Tibial artery (tissue), 4 donors: ENCODE measurements at places on chromosomes 3 and 15.

- DNase-seq, result no peak
These were observed 2.1 kb upstream of the RAP2B start for GRCh38 chr3:153159771-153160397.

DNA sequence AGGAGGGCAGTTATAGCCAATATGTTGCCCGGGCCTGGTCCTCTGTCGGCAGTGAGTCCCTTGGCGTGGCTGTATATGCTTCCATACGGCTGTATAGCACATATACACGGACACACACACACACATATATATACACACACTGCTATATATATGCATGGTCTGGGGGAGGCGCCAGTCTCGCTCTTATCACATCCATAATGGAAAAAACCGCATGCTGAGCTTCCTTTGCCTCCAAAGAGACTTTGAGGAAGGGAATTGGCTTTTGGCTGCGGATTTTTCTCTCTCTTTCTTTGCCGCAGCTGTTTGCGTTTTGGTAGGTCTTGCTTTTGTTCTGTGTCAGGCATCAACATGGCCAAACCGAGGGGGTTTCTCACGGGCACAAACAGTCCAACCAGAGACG lies 11.3 kb upstream of the TMEM115 start:
- DNase-seq, result no peak

GRCh38 chr3:44013967-44014366 lies 227.7 kb upstream of the TOPAZ1 start:
- no peak for DNase-seq

- no peak for DNase-seq
These were observed 492.4 kb downstream of the MCTP2 start for GRCh38 chr15:94723801-94724200.

DNA sequence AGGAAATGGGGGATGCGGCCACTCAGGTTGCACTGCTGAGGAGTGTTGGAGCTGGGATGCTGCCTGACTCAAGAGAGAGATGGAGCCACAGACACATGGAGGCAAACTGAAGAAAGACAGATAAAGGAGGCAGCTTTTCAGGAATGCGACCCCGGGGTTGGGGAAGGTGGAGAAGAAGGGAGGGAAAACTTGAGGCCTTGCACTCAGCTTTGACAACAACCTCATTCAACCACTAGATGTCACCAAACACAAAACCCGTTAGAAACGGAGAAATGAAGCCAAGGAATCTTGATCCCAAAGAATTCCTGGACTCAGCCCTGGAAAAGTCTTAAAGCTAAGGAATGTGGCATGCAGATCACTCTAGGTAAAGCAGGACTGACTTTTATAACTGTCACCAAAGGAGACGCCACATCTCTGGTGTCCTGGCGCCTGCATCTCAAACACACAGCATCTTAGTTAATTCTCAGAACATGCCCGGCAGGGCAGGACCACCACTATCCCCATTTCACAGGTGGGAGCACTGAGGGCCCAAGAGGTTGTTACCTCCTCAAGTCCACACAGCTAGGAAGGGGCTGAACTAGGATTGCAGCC lies 59.6 kb upstream of the LMCD1 start:
- no peak for DNase-seq

GRCh38 chr15:70856884-70857561 lies 3.1 kb upstream of the LARP6 start:
- DNase-seq, result peak; percentile 89

GRCh38 chr3:197030379-197031314 lies 1.0 kb upstream of the MELTF start:
- no peak for DNase-seq

- peak; percentile 24 for DNase-seq
These were observed 2.9 kb downstream of the IGDCC3 start for GRCh38 chr15:65374821-65375401.

DNA sequence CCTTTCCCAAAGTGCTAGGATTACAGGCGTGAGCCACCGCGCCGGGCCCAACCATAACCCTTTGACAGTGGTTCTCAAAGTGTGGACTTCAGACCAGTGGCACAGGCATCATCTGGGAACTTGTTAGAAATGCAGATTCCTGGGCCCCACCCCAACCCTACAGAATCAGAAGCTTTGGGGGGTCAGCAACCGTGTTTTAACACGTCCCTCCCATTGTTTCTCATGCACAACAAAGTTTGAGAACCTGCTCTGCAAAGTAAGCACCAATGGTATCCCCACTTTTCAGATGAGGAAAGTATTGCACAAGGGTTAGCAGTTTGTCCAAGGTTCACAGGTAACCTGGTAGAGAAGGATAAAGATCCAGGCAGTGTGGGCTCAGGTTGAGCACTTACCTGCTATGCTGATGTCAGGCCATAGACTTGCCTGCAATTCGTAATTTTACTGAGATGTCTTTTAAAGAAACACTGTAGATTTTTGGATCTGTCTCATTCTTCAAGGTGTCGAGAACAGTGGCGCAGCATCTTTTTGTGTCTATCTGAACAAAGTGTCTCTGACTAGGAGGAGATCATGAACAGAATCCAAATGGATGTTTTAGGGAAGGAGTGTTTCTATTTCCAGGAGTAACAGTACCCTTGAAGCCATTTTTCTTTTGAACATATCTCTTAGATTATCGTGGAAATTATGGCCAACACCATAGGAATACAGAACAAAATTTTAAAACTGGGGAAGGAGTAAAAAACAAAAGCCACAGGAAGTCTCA lies 2.5 kb downstream of the GXYLT2 start:
- DNase-seq, result no peak

DNA sequence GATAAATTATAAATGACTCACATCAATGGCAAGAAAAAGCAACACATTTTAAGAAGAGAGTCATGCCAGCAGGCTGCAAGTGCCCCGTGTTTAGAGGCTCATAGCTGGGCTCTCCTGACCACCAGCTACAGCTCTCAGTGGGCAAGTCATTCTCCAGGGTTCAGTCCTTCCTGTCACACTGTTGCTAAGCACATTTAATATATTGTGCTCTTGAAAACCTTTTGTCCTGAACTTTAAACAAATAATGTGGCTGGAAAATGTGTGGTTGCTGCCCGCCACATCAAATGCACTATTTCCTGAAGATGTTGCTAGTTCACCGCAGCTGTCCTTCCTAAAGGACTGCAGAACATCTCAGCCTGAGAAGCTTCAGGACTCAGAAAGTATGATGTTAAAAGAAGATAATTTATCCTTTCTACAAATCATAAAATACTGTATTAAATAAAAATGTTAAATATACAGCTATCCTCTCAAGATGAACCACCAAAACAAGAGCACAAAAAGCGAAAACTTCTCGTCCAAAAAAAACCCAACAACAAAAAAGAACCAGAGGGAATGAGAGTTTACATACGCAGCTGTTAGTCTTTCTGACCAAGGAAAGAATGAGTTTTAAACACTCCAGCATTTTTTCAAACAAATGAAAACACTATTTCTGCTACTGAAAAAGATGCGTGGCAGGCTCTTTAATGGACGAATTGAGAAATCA lies 951 bp downstream of the TARS3 start:
- DNase-seq, result no peak

GRCh38 chr15:87569581-87569980 lies 687.0 kb downstream of the NTRK3 start:
- no peak for DNase-seq

- DNase-seq, result no peak
These were observed 44.8 kb downstream of the POLR2M start for GRCh38 chr15:57751177-57751800.

GRCh38 chr3:149145974-149146373 lies 16.5 kb downstream of the HPS3 start:
- DNase-seq, result no peak

GRCh38 chr15:98888820-98889479 lies 118.6 kb downstream of the PGPEP1L start:
- no peak for DNase-seq

GRCh38 chr3:56917361-56918110 lies 115.8 kb upstream of the ARHGEF3 start:
- DNase-seq, result no peak

- DNase-seq, result no peak
These were observed 87.3 kb upstream of the PRR23E start for GRCh38 chr3:127105587-127105986.

DNA sequence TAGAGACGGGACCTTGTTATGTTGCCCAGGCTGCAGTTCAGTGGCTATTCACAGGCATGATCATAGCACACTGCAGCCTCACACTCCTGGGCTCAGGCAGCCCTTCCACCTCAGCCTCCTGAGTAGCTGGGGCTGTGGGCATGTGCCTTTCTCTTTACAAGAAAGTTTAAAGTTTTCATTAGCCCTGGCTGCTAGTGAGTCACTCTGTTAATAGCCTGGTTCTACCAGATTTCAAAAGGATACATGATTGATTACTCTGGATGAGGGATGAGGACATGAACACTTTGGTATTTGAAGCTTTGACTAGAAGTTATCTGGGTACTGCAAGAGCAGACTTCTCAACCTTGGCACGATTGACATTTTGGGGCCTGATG lies 95.1 kb downstream of the DHX36 start:
- no peak for DNase-seq

DNA sequence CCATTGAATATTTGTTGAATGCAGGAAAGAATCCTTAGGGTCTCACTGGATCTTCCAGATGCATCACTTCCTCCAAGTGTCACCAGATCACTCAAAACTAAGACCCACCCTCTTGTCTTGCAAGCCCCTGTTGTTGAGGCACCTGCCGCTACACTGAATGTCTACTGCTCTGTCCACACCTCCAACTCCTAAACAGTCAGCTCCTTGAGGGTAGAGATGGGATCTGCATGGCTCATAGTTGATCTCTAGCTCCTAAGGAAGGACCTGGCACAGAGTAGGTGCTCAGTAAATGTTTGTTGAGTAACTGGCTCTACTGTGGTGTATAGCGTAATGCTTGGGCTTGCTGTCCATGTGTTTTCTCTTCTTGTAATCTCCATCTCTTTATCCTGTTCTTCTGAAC lies 8.8 kb downstream of the SLC6A20 start:
- DNase-seq, result no peak

DNA sequence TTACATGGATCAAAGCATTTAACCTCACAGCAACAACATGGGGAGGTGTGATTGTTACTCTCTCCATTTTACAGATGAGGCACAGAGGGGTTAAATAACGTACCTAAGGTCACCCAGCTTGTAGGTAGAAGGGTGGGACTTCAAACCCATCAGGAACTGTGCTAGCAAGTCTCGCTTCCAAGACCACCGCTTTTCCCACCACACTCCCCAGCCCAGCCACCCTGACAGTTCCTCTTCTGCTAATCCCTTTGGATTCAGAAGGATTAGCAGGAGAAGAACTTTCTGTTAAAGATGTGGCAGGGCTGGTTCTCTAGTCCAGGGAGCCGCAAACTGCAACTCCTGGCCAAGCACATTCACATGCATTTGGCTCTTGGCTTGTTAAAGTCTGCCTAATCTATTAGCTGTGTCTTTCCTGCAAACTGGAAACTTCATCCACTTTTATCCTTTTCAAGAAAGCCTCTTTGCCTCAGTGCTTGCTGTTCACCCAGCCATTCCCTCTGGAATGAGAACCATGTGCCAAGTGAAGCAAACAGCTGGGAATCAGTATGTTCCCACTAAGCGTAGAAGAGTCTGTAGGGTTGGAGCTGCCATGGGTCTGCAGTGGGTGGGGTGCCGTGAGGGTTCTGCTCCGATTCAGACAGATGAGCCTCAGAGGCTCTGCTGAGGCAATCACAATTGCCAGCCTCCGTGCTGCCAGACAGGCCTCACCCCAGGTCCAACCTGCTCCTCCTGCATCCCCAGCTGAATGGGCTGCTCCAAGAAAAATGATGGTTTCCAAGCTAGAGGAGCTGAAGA lies 44.6 kb downstream of the POMGNT2 start:
- no peak for DNase-seq

- no peak for DNase-seq
These were observed 54.7 kb downstream of the FAM174B start for GRCh38 chr15:92600856-92601255.

DNA sequence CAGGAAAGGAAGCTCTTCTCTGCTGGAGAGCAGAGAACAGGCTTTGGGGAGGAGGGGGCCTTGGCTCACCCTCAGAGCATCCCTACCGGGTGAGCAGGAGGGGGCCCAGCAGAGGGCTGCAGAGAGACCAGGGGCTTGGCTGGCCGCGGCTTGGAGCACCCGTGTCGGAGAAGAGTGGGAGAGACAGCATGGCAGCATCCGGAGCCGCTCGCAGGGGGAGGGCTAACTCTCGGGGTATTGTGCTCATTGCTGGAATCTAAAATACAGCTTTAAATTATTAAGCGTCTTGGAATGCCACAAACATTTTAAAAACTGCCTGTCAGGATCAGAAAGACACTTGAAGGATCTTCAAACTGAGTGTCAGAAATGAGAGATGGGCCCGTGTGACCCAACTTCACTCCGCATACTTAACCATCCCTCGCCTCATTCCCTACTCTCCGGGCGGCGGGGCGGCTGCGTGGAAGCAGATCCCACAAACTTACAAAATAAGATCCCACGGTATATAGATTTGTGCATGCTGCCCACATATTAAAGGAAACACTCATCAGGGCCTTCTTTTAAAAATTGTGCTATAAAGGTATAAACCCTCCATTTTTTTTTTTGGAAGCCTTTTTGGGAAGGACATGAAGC lies 53.9 kb downstream of the EIF4E3 start:
- DNase-seq, result no peak

GRCh38 chr3:140216249-140216648 lies 281.3 kb downstream of the CLSTN2 start:
- no peak for DNase-seq
